Stimulated activated effector memory CD8-positive, alpha-beta T cell treated with anti-CD3 and anti-CD28 coated beads, Interleukin-12 subunit alpha, Interleukin-12 subunit beta, amount 100 ng/mL, for 72 hours (primary cell): ENCODE measurements at places on chromosomes 1 and 21.

GRCh38 chr1:177753655-177754054, 216.2 kb downstream of the SEC16B start:
- DNase-seq = no peak

DNA sequence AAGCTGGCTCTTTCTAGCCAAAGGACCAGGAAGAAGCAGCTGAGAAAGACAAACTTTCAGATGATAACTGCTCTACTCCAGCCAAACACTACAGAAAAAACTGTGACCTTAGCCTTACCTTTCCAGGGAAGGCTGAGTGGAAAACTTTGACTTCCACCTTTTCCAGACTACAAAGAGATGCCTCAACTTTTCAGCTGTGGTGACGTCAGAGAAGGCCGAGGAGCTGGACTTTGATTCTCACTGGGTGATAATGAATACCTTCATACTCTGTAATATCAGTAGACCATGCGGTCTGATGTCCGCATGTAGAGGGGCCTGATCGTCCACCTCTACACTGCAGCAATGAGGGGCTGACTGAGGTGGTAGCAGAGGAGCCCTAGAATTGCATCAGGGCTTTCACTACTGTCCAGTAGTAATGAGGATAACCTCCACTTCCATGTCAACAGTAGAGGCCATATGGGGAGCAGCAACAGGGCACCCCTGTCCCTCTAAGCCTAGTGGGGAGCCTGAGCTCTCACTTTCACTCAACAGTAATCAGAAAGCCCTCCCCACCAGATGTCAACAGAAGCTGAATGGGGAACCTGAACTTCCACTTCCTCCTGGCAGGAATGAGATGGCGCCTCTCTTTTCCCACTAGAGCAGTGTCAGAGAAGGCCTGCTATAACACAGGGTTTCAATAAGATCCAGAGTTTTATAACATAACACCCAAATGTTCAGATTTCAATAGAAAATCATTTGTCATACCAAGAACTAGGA, 28.4 kb upstream of the PADI1 start:
- DNase-seq = no peak

DNA sequence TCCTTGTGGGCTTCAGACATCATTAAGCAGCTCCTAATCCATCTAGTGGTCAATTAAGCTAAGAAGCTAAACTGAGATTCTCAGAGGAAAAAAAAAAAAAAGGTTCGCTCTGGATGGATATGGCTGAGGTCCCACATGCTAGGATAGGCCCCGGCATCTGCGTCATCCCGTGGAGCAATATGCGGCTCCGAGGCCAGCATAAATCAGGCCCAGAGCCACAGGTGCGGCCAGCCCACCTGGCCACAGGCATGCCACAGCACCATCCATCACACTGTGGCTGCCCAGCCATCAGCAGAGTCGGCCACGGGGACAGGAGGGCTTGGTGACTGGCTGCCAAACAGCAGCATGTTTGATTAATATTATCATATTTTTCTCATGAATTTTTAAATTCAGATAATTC, 106.9 kb upstream of the TIAM1 start:
- DNase-seq = no peak

GRCh38 chr1:205009670-205010069, 33.3 kb upstream of the CNTN2 start:
- DNase-seq = no peak
